GM23248 (cell line): ENCODE measurements at places on chromosomes 5 and 9. TPM values are rescaled to one million over a fixed set of nuclear protein-coding genes. Genes with fewer than 3 reads are reported as not detected.
A peak's percentile ranks its signal among the peaks of the same experiment; 100 is the strongest.

- no peak for DNase-seq
- H3K27me3 ChIP-seq = no peaks in the 10 kb centered on the region
- no peak overlapping the region for H3K4me3 ChIP-seq
- H3K4me1 ChIP-seq = peaks cover 2% of the 10 kb centered on the region
Measured at GRCh38 chr5:89452081-89452480, 569.1 kb upstream of the MEF2C start.

GRCh38 chr5:32482193-32482592, 37.7 kb upstream of the ZFR start:
- H3K4me3 ChIP-seq = no peak overlapping the region
- DNase-seq = no peak
- H3K36me3 ChIP-seq = no peaks in the 10 kb centered on the region
- H3K4me1 ChIP-seq = no peaks in the 10 kb centered on the region
- no peak overlapping the region for H3K27ac ChIP-seq

GRCh38 chr9:137149942-137150616, 11.1 kb downstream of the GRIN1 start:
- no peaks in the 10 kb centered on the region for H3K36me3 ChIP-seq
- H3K4me1 ChIP-seq = no peaks in the 10 kb centered on the region
- H3K4me3 ChIP-seq = no peak overlapping the region
- H3K27ac ChIP-seq = no peak overlapping the region
- no peak for DNase-seq
- no peaks in the 10 kb centered on the region for H3K27me3 ChIP-seq

DNA sequence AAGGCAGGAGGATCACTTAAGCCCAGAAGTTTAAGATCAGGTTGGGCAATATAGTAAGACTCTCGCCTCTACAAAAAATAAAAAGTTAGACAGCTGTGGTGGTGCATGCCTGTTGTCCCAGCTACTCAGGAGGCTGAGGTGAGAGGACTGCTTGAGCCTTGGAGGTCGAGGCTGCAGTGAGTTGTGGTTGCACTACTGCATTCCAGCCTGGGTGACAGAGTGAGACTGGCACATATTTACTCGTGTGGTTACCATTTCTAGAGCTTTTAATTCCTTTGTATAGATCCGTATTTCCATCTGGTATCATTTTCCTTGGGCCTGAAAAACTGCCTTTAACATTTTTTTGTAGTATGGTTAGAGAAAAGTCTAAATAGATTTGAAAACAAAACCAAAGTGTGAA, 7.8 kb downstream of the IL6ST start:
- no peaks in the 10 kb centered on the region for H3K27me3 ChIP-seq
- no peak overlapping the region for H3K4me3 ChIP-seq
- H3K27ac ChIP-seq = no peak overlapping the region
- H3K4me1 ChIP-seq = peaks cover 26% of the 10 kb centered on the region
- 0 out of 2 replicates have a peak, but pooled peaks cover 7% of the 10 kb centered on the region for H3K36me3 ChIP-seq

DNA sequence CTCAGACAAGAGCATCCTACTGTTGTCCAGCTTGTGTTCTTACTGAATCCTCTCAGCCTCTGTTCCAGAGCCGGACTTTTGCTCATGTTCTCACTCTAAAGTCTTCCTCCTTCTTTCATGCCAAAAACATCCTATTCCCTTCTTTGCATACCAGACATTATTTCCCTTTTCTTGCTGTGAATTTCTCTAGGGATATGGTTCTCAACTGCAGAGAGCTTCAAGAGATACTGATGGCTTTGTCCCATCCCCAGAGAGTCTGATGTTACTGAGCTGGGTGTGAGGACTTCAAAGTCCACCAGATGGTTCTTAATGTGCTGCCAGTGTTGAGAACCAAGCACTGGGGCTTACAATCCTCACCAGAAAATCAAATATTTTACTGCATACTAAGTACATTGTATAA, 98.6 kb upstream of the FER start:
- no peaks in the 10 kb centered on the region for H3K36me3 ChIP-seq
- 0 out of 2 replicates have a peak, but pooled peaks cover 2% of the 10 kb centered on the region for H3K27me3 ChIP-seq
- H3K27ac ChIP-seq = no peak overlapping the region
- DNase-seq = no peak
- no peak overlapping the region for H3K4me3 ChIP-seq
- H3K4me1 ChIP-seq = peaks cover 8% of the 10 kb centered on the region; the same call in 1 of the 2 replicates

GRCh38 chr5:155342956-155343355, 329.4 kb downstream of the KIF4B start:
- H3K4me1 ChIP-seq = no peaks in the 10 kb centered on the region
- H3K27me3 ChIP-seq = no peaks in the 10 kb centered on the region
- DNase-seq = no peak
- H3K36me3 ChIP-seq = no peaks in the 10 kb centered on the region
- no peak overlapping the region for H3K4me3 ChIP-seq
- no peak overlapping the region for H3K27ac ChIP-seq

GRCh38 chr9:114735704-114736103, 53.7 kb upstream of the TEX48 start:
- H3K27ac ChIP-seq = no peak overlapping the region
- peak; percentile 73 for DNase-seq
- peaks cover 13% of the 10 kb centered on the region for H3K4me1 ChIP-seq
- H3K27me3 ChIP-seq = no peaks in the 10 kb centered on the region

DNA sequence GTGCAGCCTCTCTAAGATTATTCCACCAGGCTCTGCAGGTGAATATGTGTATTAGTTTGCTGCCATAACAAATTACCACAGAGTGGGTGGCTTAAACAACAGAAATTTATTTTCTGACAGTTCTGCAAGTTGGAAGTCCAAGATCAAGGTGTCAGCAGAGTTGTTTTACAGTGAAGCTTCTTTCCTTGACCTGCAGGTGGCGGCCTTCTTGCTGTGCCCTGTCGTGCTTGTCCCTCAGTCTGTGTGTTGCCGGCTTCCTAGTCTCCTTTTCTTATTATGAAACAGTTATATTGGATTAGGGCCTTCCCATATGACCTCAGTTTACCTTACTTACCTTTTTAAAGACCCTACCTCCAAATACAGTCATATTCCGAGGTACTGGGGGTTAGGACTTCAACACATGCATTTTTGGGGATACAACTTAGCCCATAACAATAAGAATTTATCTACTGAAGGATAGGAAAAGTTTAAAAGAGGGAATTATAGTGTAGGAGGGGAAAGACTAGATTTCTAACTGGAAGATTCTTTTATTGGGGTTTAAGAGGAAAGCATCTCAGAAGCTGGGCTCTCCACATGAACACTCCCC, 97.4 kb downstream of the OSTF1 start:
- H3K27me3 ChIP-seq = no peaks in the 10 kb centered on the region
- H3K36me3 ChIP-seq = no peaks in the 10 kb centered on the region
- no peak overlapping the region for H3K27ac ChIP-seq
- peak; percentile 52 for DNase-seq
- peaks cover 17% of the 10 kb centered on the region for H3K4me1 ChIP-seq

OR13D1 gene
- total RNA-seq = not detected in 2 replicates

GRIA1 gene
- total RNA-seq = 0.11 and 0.76 TPM in 2 replicates

RGP1 gene
- 19.1 and 20.0 TPM in 2 replicates for total RNA-seq
